NCI-H69 (cell line): ENCODE measurements at places on chromosomes 4 and X.
A peak's percentile ranks its signal among the peaks of the same experiment; 100 is the strongest.

DNA sequence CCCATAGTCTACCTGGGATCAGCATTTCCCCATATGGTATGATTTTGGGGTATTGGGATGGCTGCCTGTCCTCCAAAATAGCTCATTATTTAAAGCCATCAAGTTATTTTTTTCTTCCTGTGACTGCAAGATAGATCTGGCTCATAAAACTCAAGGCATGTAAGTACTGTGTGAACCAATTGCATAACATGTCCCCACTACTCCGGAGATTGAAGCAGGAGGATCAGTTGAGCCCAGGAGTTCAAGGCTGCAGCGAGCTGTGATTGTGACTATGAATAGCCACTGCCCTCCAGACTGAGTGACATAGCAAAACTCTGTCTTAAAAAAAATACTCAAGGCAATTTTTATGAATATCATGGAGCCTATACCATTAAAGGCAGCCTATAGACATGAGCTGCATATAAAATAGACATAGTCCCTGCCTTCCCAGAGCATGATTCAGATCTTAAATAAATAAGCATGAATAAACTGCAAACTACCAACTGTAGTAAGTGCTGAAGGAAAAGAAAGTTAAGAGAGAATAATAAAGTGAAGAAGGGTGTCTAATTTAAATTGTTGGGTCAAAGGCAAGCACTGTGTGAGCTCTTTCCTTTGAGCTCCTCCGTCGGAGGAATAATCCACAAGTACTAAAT, 16.9 kb upstream of the MMAA start:
- DNase-seq: no peak

DNA sequence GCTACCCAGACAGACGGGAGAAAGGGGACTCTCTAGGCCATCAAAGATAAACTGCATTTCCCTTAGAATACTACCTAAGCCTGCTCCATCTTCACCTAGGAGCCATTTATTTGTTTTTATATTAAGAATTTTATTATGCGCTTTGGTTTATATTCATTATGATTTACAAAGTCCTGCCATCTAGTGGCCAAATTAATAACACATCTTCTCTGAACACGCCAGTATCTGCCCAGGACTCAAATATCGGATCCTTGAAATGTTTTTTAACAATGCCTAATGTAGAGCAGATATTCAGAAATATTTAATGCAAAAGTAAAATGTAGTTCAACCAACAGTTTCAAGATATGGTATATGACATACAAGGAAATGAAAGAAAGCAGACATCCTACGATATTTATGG, 20.8 kb upstream of the PRPS2 start:
- peak; percentile 58 for DNase-seq

DNA sequence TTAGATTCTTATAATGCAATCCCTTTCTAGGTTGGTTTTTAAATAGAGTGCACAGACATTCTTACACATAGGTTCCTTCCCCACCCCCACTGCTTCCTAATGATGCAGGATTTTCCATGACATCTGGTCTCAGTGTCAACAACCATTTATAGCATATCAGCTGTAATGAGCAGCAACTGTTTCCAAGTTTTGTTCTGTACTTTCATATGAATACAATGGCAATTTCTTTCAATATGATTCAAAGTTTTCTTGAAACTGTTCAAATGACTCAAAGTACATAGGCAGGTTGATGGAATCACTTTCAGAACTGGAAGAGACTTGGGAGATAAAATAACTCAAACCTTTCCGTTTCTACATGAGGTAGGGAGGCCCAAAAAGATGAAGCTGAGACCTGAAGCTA, 220.7 kb downstream of the CAMK2D start:
- DNase-seq: peak; percentile 33

DNA sequence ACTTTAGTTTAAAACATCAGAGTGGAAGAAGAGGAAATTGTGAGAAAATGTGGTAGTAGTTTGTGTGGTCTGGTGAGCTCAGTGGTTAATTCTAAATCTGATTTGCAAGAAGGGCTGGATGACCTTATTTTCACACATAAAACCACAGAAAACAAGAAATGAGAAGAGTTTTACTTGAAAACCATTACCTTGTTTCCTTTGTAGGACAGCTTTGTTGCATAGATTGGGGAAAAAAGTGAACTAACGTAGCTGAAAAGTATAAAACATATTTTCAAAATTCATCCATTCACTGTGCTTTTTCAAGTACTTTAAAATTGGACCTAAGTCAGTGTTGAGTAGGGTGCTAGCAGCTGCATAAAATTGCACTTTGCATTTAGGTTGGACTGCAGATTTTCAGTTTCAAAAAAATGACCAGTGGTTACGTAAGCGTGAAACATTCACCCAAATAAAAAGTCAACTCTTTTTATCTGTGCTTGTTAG, 211.3 kb downstream of the ARHGAP10 start:
- no peak for DNase-seq

DNA sequence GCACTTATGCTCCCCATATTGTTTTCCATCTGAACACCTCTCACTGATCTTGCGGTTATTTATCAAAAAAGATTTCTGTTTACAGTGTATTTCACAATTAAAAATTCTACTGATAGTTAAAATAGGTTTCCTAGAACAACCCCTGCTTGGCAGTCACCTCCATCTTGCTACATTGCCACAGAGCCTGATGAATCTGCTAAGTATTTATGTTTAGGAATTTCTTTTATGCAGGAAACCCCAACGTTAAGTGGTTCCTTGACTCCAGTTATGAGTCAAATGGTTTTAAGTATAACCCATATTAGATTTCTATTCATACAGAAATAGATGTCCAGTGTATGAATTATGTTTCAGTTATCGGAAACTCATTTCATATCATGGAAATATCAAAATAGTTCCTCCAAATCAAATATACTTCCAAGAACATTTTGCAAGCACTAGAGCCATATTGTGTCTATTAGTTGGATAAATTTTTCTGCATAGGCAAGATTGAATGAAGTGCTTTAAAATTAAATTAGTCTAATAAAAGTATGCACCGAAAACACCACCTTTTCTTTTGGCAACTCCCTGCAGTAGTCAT, 20.6 kb downstream of the GALNT7 start:
- no peak for DNase-seq

GRCh38 chr4:134027931-134028330, 173.7 kb downstream of the PABPC4L start:
- DNase-seq: peak; percentile 1

- no peak for DNase-seq
These were observed 649.6 kb upstream of the NDST4 start for GRCh38 chr4:115763051-115763450.

- no peak for DNase-seq
These were observed 157.1 kb downstream of the CPXCR1 start for GRCh38 chrX:88903989-88904718.
